Left ventricle myocardium superior (tissue), 1 donor: ENCODE measurements at places on chromosomes 4 and X. TPM values are rescaled to one million over a fixed set of nuclear protein-coding genes. Genes with fewer than 3 reads are reported as not detected.
A peak's percentile ranks its signal among the peaks of the same experiment; 100 is the strongest.

PRMT9 gene
- 5.1 TPM for total RNA-seq

ADGRL3 gene
- total RNA-seq: 5.1 TPM

CNOT6L gene
- total RNA-seq: 24.0 TPM

RHOXF2B gene
- total RNA-seq: not detected

ASB12 gene
- total RNA-seq: 3.0 TPM

NLGN3 gene
- total RNA-seq: 0.92 TPM

OTC gene
- total RNA-seq: not detected

GPC4 gene
- total RNA-seq: 11.6 TPM

FAM9C gene
- 1.2 TPM for total RNA-seq

GRCh38 chr4:140095694-140096482 is 58.1 kb downstream of the MAML3 start:
- DNase-seq: peak; percentile 38

- no peak for DNase-seq
Measured at GRCh38 chrX:101478366-101478765, 6.9 kb upstream of the ARMCX4 start.

GRCh38 chr4:105305019-105305836 is 158.6 kb downstream of the TET2 start:
- DNase-seq: no peak

DNA sequence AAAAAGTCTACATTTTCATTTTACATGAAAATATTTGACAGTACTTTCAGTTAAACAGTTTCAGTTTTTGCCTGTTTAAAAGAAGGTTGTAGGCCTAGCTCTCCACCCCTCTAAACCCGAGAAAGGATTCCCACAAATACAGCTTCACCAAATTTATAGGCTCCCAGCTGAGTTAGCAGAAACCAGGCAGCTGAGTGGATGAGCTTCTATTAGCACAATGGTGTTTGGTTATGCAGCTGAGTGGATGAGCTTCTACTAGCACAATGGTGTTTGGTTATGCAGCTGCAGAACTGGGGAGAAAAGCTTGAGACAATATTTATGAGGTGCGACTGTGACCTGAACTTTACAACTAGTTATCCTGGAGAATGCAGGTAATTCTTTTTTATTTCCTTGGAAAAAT is 36.6 kb upstream of the PAQR3 start:
- DNase-seq: no peak

- no peak for DNase-seq
Measured at GRCh38 chrX:3638280-3638873, 75.1 kb downstream of the PRKX start.

GRCh38 chr4:89054627-89055026 is 2.4 kb downstream of the FAM13A start:
- no peak for DNase-seq

- DNase-seq: no peak
Measured at GRCh38 chrX:138986866-138987265, 275.3 kb upstream of the FGF13 start.

DNA sequence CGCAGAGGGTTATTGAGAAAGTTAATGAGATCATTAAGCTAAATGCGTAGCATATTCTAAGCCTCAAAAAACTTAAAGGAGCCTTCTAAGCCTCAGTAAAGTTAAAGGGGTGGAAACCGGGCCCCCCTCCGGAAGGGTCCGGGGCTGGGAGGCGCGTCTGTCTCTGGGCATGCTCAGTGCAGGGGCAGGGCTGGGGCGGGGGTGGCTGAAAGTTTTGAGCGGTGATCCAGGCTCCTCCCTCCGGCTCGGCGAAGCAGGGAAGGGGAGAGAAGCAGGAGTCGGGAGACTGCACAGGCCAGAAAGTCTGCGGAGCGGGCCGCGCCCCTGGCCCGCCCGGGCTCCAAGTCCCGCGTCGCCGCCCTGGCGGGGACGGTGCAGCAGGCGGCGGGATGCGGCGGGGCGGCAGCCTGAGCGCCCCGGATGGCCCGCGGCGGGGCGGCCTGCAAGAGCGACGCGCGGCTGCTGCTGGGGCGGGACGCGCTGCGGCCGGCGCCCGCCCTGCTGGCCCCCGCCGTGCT is at the start of gene EVC:
EVC (plus strand) TSS at position 241 of the 518 bp plus-strand sequence; CDS start at position 421, 180 bp downstream.
- peak; percentile 90 for DNase-seq

DNA sequence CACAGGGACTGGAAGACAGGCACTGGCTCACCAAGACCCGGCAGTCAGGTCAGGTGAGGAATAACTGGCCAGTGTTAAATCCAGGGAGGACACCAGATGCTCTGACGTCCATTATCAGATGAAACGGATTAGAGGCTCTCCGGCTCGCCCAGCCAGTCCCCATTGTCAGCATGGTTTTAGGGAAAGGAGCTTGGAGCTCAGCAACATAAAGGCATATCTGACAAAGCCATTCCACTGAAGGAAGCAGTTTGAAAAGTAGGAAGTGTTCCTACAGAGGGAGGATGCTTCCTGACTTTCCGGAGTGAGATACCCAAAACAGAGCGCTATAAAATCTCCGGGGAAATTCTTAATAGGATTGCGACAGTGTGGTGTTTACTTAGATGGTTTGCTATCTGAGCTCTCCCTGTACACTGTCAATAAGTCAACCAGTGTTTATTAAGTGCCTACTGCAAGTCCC is 14.8 kb downstream of the NDNF start:
- DNase-seq: peak; percentile 25

GRCh38 chrX:30060718-30061117 is 154.6 kb upstream of the MAGEB2 start:
- no peak for DNase-seq

DNA sequence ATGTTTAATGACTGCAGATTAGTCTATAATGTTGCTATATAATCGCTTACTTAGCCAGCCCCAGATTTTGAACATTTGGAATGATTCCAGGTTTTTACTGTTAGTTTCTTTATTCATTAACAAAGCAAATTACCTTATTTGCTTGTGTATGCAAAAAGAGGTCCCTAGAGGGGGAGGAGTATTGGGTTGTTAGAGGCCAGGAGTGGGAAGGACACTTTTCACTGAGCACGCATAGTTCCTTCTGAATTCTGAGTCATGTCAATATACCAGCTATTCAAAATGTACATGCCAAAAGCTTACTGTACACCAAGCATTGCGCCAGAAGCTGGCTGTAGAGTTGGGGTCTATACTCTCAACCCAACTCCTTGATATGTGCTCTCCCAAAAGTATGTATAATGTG is 5.1 kb upstream of the DGAT2L6 start:
- DNase-seq: no peak

GRCh38 chrX:40452031-40452430 is 128.7 kb upstream of the ATP6AP2 start:
- DNase-seq: no peak

GRCh38 chr4:87476934-87477333 is 52.2 kb downstream of the SPARCL1 start:
- DNase-seq: no peak

DNA sequence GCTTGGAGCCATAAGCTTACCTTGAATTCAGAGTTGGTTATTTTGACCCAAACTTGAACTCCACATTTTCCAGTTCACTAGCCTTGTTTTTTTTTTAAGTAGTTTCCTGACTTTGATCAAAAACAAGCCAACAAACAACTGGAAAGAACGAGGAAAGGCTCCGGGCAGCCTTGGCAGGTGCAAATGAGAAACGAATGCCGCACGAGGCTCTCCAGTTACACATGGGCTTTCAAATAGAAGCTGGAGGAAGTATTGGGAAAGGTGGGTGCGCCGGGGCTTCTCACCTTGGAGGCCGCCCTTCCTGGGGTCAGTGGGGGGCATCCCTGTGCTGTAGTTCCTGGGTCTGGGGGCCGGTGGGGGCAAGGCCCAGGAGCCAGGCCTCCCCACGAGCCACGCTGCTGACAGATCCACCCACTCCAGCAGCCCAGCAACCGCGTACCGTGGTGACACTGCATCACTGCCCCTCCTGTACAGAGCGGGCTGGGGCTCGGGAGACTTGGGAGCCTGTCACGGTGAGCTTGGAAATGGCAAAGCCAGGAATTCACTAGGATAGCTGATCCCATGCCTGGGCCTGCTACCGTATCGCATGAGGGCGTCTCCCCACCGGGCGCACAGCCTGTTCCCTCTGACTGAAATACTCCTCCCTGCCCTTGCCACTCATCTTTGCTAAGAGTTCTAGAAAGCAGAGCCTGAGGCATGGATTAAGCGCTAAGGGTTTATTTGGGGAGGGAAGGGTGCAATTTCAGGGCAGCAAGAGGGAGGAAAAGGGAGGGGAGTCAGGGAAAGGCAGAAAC is 50.9 kb upstream of the ADRA2C start:
- DNase-seq: no peak

GRCh38 chr4:148021686-148022085 is 289.8 kb downstream of the ARHGAP10 start:
- no peak for DNase-seq

DNA sequence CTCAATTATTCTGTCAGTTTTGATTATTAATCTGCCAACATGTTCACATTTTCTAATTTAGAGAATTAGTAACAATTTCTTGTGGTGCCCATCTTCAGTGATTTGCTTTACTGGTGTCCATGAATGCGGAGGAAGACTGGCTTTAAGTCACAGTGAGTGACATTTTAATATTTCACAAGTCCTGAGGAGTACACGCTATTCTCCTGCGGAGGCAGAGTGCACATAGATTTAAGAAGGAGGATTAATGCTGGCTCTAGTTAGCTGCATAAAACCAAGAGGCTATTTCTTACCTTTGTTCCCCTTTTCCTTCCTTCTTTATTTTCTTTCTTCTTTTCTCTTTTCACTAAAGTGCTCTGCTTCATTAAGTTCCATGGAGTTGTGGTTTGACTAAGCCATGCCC is 495.2 kb upstream of the IGFBP7 start:
- DNase-seq: no peak

DNA sequence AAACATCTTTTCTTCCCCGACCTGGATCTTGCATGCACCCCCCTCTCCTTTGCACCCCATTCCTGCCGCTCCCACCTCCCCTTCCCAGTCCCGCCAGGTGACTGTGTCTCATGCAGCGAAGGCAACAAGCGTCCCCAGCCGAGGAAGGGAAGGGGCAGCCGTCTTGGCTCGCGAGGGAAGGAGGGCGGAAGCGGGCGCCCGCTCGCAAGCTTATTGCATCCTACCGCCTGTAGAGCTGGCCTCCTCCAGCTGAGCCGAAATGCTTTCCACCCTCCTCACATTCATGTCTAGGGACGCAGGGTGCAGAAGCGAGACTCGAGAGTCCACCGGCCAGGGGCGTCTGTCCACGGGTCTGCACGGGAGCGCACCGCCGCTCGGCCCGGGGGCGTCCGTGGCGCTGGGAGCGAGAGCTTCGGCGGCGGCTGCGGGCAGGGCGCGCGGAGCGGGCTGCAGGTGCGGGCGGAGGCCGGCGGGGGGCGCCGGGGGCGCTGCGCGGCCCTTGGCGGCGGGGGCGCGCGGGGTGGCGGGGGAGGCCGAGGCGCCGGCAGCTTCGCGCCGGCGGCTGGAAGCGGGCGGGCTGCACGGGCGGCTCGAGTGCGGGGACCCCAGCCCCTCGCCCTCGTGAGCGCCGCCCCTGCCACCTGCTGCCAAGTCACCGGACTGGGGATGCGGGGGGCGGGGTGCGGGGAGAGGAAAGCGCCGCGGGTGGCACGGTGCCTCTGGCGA is at the start of gene KCNIP4:
KCNIP4 (minus strand) TSS at position 426 of the 726 bp plus-strand sequence.
- no peak for DNase-seq

DNA sequence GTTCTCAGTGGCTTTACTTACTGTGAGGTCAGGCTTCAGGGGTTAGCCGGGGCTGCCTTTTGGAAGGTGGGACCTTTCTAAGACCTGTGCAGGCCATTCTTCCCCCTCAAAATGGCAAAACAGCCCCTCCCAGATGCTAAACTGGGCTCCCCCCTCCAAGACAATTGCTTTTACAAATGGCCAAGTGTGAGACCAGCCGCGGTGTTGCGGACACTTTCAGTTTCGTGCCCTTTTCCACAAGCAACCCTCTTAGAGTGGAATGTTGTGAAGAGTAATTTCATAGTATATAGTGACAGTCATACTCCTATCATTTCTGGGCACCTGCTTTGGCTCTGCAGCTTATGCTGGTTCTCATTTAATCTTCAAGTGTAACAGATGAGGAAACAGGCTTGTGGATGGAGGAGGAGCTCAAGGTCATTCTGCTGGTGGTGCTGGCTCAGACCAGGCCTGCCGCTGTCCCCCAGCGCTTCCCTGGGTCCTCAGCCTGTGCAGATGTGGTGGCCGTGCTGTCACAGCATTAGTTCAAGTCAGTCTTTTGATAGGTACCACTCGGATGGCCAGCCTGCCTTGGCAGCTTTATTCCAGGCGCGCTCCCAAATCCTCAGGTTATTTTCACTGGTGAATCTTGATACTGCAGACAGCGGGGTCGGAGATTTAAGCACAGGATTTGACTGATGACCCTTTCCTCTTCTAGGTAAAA is 55.0 kb upstream of the TADA2B start:
- DNase-seq: no peak

DNA sequence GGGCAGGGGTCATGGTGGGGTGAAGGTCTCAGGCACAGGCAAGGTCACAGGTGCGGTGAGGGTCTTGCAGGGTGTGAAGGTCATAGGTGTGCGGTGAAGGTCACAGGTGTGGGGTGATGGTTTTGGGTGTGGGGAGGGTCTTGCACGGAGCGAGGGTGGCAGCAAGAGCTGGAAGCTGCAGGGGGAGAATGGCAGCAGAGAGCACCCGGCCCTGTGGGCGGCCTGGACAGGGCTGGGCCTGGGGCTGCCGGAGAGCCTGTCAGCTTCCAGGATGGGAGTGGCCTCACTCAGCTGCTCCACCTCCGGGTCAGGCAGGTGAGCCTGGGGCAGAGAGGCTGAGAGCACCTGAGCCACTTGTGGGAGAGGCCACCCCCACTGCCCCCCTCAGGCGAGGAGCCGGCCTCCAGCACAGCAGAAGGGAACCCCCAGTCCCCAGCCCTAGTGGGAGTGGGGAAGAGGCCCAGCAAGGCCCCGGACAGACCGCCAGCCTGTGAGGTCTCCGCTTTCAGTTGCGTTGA is 1.5 kb downstream of the MSANTD1 start:
- DNase-seq: peak; percentile 20

DNA sequence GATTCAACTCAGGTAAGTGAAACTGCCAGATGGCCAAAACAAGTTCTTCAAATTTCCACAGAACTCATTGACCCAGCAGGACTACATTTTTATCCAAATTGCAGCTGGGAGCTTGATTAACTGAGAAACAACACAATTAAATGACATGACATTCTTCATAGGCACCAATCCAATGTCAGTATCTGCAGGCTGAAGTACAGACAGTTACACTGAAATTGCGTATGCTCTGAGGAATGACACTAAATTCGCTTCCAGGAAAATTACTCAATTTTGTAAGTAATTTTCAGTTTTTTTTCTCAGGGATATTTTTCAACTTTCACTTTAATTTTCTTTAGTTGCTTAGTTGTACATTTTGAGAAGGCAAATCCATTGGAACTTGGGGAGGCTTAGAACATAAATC is 4.5 kb downstream of the C1GALT1C1 start:
- no peak for DNase-seq

DNA sequence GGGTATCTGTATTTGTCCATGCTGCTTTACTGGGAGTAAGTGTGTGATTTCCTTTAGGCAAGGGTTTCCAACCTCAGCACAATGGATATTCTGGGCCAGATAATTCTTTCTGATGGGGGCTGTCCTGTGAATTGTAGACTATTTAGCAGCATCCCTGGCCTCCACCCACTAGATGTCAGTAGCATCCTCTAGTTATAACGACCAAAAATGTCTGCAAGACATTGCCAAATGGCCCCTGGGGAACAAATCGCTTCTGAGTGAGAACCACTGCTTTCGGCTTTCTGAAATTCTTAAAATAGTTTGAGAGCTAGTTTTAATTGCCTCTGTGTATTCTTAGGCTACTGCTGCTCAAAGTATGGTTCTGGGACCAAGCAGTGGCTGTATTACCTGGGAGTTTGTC is 81.2 kb upstream of the GPM6B start:
- no peak for DNase-seq
